EH (cell line): ENCODE measurements at places on chromosomes 7 and 10.

DNA sequence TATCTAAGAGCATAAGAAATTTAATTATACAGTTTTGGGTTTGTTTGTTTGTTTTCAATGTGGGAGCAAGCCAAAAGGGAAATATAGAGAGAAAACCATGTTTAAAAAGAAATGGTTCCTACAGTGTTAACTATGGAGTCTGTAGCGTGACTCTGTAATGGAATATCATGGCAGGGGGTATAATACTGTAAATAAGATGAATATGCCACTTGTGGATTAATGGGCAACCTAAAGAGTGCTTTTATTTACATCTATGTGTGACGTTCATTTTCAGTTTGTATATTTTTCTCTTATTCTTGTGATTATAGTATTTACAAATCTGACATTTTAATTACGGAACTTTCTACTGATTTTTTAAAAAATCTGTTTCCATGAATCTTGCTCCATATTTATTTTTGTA is 95.9 kb downstream of the POLL start:
- no peak for DNase-seq

GRCh38 chr10:20970708-20971107 is 73.6 kb upstream of the NEBL start:
- no peak for DNase-seq

GRCh38 chr7:113199841-113200240 is 81.5 kb upstream of the SMIM30 start:
- DNase-seq, result peak; percentile 78

- DNase-seq, result peak; percentile 4
Measured at GRCh38 chr10:31883397-31883796, 45.2 kb downstream of the ARHGAP12 start.

- no peak for DNase-seq
Measured at GRCh38 chr10:108050626-108051025, 886.1 kb upstream of the SORCS1 start.

GRCh38 chr10:44956226-44956625 is 3.4 kb upstream of the RASSF4 start:
- DNase-seq, result no peak

DNA sequence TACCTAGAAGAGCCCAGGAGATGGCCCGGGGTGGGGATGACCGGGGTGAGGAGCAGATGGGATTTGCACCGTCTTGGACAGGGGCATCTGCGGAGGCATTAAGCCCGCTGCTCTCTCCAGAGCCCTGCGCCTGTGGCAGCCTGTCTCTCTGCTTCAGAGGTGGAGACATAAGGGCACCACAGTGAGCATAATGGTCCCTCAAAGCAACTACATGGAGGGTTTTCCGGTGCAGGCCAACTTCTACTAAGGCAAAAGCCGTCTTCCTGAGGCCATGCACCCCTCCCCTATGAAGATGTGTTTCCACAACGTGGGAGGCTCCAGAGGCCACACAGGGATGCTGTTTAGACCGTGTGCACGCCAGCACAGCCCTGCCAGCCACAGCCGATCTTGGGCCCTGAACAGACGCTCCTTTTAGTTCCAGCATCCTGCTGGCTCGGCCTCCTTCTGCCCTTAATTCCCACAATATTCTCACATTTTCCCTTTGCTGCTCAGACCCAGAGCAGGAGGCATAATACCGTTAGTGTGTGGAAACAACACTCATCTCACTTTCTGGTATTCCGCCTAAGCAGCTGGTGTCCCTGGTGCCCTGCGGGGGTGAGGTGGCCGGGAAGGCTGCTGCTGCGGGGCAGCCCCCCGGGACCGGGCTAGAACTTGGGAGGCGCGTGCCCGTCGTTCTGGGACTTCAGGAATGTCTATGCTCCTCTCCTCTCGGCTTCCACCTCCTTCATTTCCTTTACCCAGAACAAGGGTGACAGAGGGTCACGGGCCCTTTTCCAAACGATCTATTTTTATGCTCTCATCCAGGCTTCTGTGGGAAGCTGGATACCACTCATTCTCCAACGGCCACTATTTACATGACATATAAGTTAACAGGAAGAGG is 266.9 kb downstream of the TNS3 start:
- DNase-seq, result peak; percentile 91

DNA sequence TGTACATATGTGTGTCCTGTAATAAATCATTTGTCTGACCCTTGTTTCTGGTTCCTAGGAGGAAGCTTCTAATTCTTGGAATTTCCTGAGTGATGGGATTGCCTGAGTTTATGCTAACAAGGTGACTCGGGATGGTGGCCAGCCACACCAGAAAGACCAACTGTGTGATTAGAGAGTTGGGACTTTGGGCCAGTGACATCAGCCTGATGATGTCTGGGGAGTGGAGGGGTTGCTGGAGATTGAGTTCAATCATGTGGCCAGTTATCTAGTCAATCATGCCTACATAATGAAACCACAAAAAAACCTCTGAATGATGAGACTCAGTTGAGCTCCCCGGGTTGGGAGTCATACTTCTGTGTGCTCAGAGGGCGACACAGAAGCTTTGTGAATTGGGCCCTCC is 23.5 kb upstream of the CARD11 start:
- DNase-seq, result no peak

DNA sequence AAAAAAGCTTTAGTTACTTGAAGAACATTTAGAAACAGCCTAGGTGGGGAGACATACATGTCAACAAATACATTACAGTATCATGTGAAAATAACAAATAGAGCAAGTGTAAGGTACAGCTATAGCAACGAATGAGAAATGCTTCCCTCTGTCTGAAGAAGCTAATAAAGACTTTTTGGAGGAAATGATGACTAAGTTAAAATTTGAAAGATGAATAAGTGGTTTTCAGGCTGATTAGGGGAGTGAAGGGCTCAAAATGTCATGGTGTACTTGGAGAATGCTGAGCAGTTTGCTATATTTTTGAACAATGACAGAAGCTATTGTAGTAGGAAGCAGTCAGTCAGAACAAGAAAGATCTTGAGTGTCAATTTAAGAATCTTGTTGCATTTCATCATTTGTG is 2.8 kb upstream of the ARMC3 start:
- DNase-seq, result no peak

DNA sequence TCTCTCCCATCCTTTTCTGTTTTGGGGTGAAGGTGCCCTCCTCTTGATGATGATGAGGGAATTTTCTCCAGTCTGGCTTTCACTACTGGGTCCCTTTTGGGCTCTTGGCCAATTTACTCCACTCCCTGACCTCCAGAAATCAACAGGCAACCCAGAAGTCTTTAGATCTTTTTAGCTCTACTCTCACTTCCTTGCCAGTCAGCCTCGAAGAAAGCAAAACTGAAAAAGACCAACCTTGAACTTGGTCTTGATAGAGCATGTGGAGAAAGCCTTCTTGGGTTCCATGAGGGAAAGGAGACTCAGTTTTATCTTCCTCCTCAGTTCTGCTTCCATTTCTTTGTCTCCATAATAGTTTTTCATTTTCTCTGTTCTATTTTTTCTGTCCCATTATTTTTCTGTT is 91.4 kb upstream of the NPVF start:
- no peak for DNase-seq

DNA sequence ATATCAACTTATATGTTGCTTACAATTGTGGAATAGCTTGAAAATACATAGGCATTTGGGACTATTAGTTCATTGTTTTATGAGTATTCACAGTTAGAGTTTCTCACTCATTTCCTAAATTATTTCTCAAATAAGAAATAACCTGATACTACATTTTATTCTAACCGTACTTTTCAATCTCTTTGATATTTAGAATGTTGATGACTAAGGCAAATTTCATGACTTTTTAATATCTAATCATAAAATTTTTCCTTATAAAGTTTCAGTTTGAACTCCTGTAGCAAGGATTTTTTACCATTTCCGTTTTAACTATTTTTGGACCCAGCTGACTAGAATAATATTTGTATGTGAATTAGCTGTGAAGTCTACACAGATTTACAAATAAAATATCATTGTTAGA is 41.3 kb upstream of the GNAI1 start:
- no peak for DNase-seq

GRCh38 chr10:46050941-46051623 is 5.0 kb upstream of the MSMB start:
- DNase-seq, result peak; percentile 30

- no peak for DNase-seq
Measured at GRCh38 chr7:37957221-37957970, 37.0 kb downstream of the EPDR1 start.

GRCh38 chr7:111755383-111755782 is 193.1 kb upstream of the IMMP2L start:
- DNase-seq, result no peak

GRCh38 chr10:62917475-62918238 is 101.5 kb upstream of the EGR2 start:
- no peak for DNase-seq

GRCh38 chr10:30550967-30551815 is 78.4 kb downstream of the LYZL2 start:
- DNase-seq, result no peak

- peak; percentile 77 for DNase-seq
Measured at GRCh38 chr10:124665558-124665957, 78.6 kb downstream of the FAM53B start.

DNA sequence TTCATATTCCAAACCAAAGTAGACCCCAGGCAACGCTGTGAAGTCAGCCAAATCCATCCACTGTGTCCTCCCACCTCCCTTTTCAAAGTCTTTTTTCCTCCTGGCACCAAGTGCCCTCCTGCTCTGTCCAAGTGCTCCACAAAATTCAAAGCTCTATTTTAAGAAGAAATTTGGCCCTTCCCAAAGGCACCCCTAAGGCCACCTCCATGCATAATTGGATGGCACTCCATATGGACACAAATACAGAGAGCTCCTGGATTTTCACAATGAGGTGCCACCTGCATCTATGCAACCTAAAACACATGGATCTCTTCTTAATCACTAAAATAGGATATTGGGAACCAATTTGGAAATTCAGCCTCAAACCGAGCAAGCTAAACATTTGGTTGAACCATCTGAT is 121.6 kb downstream of the RELN start:
- DNase-seq, result no peak

GRCh38 chr7:151176401-151176800 is 8.9 kb upstream of the GBX1 start:
- DNase-seq, result no peak

- DNase-seq, result no peak
Measured at GRCh38 chr10:36504758-36505157, 620.6 kb upstream of the ANKRD30A start.

- peak; percentile 11 for DNase-seq
Measured at GRCh38 chr7:108805808-108806397, 236.2 kb downstream of the DNAJB9 start.

DNA sequence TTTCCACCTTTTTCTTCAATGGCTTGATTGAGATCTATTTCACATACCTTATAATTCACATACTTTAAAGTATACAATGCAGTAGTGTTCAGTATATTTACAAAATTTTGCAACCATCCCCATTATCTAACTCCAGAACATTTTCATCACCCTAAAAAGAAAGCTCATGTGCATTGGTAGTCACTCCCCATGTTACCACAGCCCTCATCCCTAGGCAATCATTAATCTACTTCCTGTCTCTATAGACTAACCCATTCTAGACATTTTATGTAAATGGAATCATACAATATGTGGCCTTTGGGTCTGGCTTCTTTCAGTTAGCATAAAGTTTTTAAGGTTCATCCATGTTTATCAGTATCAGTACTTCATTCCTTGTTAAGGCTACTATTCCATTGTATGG is 214.2 kb downstream of the WDR11 start:
- no peak for DNase-seq

GRCh38 chr10:68957284-68957615 is 1.3 kb downstream of the DDX21 start:
- no peak for DNase-seq

DNA sequence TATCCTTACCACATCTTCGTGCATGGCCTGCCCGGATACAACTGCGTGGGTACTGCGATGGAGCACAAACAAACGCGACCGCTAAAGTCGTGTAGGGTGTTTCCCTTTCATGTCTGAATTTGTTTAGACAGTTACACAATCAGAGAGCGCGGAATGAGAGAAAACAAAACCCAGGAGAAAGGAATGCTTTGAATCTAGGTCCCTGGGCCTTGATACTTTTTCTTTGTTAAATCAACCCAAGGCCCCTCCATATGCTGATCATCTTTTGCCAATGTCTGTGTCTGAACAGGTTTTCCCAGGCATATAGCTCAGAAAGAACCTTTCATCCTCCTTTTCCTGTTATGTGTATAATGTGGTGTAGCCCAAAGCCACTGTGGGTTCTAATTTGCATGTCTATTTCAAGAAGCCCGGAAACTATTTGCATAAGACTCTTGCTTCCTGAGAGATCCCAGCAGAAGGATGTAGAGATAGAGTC is 145.8 kb downstream of the FRMD4A start:
- DNase-seq, result no peak

DNA sequence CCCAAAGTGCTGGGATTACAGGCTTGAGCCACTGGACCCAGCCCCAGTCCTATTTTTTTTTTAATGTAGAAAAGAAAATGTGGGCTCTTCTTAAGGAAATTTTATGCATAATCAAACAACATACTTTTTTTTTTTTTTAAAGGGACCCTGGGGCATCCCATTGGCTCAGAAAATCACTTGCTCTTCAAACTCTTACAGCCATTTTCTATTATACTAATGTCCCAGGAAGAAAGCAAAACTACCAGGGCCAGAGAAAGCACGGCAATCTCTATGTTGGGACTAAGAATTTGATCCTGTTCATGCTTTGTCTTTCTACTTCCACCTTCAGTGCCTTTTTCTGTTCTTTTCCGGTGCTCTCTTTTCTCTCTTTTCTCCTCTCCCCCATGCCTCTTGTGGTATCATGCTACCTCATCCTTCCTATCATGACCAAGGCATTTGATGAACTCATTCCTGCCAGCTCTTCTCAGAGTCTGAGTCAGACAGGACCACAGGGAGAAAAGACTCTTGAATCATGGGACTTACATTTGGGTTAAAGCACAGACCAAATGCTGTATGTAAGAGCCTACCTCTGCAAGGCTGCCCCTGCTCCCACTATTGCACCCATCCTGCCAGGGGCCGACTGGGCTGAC is 76.4 kb upstream of the CCNY start:
- peak; percentile 91 for DNase-seq

DNA sequence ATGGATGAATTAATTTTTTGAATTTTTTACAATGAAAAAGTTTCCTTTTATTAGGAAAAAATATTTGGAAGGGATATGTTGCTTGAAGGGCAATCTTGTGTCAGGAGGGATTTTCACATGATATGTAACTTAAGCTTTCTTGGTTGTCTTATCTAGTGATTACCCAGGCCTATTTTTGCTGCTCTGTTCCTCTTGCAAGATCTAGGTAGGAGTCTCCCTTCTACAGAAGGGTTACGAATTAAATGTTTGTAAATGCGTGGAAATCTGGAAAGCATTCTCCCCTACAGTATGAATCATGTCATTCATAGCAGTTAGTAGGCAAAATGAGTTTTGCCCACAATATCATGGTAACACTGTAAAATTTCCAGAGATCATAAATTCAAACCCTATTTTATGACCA is 57.7 kb upstream of the CDK14 start:
- DNase-seq, result no peak

DNA sequence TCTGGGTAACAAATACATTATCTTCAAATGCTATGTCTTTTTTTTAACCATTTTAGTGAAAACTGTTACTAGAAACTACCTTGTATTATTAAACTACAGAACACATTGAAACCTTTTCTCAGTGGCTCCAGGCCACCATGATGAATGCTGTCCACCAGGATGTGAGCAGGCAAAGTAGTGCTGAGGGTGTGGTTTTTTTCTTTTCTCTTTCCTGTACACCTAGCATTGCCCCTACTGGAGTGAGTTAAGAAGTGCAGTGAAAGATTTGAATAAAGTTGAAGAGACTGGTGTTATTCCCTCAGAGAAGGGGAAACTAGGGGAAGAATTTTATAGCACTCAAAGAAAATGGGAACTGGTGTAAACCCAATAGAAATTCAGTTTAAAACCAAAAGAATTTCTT is 120.0 kb upstream of the SAMD8 start:
- peak; percentile 16 for DNase-seq
